Gastrocnemius medialis (tissue), 4 donors: ENCODE measurements at places on chromosomes 12 and 14.

DNA sequence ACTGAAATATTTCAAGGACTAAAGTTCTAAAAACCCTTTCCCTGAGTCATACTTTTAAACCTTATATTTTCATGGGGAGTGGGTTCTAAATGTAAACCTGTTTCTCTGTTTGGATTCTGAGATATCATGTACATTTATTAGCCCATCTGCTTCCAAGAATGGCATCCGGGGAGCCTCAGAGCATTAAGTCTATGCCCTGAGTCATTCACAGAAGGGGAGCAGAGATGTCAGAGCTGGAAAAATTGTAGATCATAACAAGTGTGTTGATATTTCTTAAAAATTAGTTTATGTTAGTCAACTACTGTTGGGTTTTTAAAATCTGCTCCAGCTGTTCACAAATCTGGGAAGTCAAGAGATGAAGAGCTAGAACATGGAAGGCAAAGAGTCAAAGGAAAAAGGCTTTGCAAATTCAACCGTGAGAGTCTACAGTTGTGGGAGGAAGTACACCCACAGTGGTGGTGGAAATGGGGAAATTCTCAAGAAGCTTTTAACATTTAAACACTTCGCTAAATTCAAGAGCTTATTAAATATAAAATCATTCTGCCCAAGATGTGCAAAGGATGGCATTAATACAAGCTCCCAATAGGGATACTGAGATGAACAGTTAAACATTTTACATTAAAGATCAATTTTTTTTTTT, 70.5 kb upstream of the FLRT2 start:
- no peak for DNase-seq

- DNase-seq = peak; percentile 78
These were observed 19.6 kb downstream of the MLXIP start for GRCh38 chr12:122097927-122098756.

- no peak for DNase-seq
These were observed 61.8 kb downstream of the KLRG1 start for GRCh38 chr12:9051158-9051550.

DNA sequence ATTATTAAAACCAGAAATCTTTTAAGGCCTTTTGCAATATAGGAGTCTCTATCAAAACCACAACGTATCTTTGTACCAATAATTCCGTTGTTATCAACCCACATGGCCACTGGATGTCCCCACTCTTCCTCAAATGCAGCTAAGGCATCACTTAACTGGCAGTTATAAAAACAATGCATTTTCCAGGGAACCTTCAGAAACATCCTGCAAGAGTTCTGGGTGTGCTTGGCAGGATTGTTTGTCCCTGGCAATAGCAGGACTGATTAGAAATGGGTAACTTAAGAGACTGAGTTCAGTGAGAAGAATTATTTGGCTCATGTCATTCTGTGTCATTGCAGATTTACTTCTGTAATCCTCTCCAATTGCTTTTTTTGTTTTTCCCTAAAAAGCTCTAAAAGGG, 112.0 kb downstream of the SLC15A5 start:
- DNase-seq = peak; percentile 40

DNA sequence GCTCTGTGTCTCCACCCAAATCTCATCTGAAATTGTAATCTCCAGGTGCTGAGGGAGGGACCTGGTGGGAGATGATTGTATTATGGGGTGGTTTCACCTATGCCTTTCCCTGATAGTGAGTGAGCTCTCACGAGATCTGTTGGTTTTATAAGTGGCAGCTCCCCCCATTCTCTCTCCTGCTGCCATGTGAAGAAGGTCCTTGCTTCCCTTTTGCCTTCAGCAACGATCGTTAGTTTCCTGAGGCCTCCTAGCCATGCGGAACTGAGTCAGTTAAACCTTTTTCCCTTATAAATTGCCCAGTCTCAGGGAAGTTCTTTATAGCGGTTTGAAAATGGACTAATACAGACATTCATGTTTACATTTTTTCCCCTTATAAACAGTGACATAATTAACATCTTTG, 36.1 kb downstream of the PELI2 start:
- no peak for DNase-seq
